Stimulated activated CD8-positive, alpha-beta memory T cell treated with anti-CD3 and anti-CD28 coated beads, Interleukin-15, amount 100 ng/mL, for 4 hours (primary cell): ENCODE measurements at places on chromosomes 7 and 10.

GRCh38 chr7:105988276-105988675, 25.2 kb downstream of the CDHR3 start:
- no peak for DNase-seq

GRCh38 chr7:19079066-19079465, 38.4 kb downstream of the TWIST1 start:
- DNase-seq = no peak

DNA sequence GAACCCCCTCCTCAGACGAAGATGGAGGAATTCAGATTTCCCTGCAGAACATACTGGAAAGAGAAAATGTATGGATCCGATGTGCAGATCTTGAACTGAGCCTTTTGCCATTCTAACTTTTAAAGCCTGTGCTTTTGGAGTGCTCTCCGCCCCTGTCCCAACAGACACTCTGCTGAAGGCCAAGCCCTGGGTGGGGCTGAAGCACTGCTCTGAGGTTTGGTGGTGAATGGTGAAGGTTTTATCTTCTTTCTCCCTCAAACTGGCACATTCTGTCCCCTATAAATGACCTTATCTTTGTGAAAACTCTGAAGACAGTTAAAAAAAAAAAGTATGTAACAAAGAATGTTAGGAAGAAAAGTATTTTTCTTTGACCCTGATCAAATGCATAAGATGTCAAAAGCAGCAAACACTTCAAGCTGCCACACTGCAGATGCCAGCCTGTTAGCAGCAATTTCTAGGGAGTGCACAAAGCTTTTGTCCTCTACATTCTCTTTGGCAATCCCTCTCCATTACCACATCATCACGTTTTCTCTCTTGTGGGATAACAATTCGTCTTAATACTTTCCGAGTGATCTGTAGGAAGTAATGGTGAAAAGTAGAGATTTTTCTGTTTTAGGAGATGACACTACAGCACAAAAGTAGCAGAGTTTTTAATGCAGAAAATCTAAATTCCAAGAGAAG, 137.3 kb upstream of the CCDC6 start:
- no peak for DNase-seq

DNA sequence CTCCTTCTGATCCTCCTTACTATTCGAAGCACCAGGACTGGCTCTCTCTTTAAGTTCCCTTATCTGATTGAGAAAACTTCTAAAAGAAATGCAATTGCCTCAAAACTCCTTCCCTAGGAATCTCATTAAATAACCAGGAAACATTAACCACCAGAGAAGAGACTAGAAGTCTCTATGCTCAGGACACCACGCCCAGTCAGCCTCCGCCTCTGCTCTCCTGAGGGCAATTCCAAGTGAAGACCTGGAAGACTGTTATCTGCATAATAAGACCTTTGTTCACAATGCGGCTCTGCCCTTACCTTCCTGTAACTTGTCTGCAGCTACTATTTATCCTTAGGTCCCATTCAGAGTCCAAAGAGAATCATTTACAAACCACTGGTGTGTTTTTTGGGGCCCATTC, 78.8 kb downstream of the ELMO1 start:
- DNase-seq = no peak

DNA sequence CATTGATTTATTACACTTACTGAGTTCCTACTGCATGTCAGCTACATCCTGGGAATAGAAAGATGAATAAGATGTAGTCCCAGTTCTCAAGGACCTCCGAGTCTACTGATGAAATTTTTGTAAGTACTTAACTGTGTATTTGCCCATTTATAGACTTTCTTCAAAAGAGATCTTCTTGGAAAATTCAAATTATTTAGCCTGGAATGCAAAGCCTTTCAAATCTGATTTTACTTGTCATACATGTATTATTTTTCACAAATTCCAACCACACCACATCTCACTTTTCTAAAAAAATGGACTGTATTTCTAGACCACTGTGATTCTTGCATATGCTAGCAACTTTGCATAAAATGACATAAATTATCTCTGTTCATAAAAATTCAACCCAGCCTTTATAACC, 581.3 kb downstream of the ATRNL1 start:
- DNase-seq = no peak

DNA sequence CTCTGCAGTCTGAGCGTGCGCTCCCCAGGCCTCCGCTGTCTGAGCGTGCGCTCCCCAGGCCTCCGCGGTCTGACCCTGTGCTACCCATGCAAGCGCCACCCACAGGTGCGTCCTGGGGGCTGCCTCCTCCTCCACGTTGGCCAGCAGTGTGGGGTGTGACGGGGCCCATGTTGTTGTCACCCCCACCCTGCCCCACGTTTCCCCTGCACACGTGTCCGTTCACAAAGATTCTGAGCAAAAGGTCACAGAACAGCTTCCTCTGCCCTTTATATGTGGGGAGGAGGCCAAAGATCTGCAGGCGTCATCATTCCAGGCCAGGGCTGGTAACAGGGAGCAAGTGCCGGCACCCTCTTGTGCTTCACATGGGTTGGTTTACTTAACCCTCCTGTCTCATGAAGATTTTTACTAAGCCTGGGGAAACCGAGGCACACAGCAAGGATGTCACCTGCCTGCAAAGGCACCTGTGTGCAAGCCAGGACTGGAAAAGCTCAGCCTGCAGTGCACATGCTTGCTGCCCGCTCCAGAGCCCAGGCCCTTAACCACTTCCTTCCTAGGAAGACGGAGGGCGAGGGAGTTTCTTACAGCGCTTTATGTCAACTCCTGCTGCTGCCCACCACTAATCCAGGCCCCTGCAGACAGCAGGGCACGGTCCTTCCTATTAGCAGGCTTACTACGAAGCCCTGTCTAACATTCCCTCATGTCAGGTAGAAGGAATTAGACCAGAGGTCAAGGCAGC, 4.8 kb downstream of the GPR146 start:
- DNase-seq = no peak

DNA sequence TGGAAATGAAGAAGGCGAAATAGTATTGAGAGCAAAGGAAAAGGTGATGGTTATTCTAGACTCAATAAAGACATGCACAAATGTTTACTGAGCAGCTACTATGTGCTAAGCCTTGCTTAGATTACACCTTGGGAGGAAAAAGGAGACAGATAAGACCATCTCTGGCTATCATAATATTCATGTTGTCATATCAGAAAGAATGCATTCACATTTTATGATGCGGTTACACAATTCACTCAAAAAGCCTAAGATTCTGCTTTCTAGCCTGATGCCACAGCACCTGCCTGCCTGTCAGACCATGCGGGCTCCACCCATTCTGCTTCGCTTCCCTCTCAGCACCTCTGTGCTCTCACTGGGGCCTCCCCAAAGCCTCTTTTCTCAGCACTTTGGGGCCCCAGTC, 100.9 kb downstream of the JCAD start:
- DNase-seq = no peak

DNA sequence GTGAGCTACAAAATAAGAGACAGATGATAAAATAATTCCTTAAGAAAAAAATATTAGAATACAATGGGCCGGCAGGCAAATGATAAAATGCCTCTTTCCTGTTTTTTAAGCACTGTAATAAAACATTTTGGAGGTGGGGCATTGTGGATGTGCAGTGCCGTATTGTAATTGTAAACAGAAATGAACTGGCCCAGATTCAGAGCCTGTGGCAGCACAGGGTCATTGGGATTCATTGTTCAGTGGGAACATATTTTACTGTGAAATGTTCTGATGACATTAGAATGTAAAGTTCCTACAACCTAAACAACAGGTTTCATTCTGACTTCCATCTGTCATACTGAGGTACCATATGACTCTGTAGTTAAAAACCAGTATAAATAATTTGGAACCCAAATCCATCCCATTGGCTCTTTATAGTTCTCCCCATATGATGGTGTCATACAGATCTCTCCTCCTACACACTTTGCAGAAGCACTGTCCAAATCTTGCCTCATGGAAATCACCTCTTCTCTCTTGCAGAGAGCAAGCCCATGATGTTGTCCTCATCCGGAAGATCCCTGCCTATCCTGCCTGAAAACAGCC, 264.6 kb downstream of the WDR37 start:
- no peak for DNase-seq

DNA sequence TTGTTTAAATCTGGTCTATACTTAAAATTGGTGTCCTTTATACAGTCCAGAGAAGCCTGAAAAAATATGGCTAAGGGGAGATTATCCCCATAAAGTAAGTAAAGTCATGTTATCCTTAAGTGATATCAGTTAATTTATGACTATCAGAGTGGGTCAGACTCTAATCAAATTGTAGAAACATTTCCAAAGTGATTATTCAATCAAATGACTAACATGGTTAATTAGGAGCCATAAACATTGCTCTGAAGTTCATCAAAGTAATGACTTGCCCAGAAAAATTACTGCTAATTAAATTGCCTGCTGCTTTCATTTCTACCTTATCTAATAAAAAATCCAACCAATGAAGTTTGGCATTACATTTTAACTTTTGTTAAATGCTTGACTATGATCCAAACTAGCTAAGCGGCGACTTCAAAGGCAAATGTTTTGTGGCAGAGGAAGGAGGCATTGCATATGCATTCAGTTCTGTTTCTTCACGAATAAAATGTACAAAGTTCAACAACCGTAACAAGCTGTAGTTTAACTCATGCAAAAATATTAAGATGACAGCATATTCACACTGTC, 76.7 kb downstream of the ETV1 start:
- DNase-seq = no peak

- no peak for DNase-seq
These were observed 36.0 kb downstream of the NRCAM start for GRCh38 chr7:108419961-108420908.

GRCh38 chr10:126137562-126138221, 241.3 kb downstream of the FANK1 start:
- DNase-seq = no peak

GRCh38 chr7:55651057-55651456, 78.8 kb upstream of the VOPP1 start:
- DNase-seq = no peak

GRCh38 chr10:697097-697875, 7.8 kb upstream of the DIP2C start:
- DNase-seq = no peak

DNA sequence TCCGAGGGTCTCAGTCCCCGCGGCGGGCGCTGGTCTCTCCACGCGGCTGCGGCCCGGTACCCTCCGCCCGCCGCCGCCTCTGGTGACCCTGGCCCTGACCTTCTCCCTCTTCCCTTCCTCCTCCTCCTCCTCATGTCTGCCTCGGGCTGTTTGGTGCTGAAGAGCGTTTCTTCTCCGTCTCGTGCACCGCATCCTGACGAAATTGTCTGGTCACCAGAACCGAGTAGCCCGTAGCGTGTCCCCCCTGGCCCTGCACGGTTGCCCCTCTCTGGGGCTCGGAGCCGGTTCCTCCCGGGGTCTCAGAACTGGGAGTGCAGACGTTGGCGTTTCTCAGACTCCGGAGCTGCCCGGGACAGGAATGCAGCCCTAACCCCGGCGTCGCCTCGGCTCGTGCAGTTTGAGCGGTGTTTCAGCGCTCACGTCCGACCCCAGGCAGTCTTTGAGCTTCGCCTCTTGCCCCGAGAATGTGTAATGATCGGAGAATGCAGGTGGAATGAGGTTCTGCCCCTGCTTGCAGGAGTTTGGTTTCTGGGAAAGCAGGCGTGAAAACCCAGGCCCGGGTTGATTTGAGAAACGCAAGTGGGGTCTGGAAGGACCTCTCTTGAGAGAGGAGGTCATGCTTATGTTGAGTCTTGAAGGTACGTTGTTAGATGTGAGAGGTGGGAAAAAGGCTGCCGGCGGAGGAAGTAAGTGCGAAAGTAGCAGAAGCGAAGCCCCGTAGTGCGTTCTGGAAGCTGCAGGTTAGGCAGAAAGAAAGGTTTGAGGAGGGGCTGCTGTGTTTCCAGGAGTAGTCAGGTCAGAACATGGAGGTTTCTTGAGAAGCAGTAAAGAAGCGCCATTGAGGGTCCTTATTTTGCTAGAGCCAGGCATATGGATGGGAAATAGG, 743 bp downstream of the RBM17 start:
- no peak for DNase-seq

- no peak for DNase-seq
These were observed 31.8 kb upstream of the ABCA13 start for GRCh38 chr7:48139459-48139858.

GRCh38 chr7:149422162-149422913, 38.5 kb downstream of the ZNF777 start:
- DNase-seq = peak; percentile 22

GRCh38 chr7:80089366-80089765, 45.3 kb upstream of the GNAI1 start:
- DNase-seq = no peak

- DNase-seq = no peak
These were observed 35.8 kb upstream of the GNAI1 start for GRCh38 chr7:80098795-80099194.

- DNase-seq = no peak
These were observed 25.3 kb upstream of the PPIF start for GRCh38 chr10:79321951-79322350.

- DNase-seq = no peak
These were observed 71.8 kb upstream of the LOXL4 start for GRCh38 chr10:98339799-98340198.

DNA sequence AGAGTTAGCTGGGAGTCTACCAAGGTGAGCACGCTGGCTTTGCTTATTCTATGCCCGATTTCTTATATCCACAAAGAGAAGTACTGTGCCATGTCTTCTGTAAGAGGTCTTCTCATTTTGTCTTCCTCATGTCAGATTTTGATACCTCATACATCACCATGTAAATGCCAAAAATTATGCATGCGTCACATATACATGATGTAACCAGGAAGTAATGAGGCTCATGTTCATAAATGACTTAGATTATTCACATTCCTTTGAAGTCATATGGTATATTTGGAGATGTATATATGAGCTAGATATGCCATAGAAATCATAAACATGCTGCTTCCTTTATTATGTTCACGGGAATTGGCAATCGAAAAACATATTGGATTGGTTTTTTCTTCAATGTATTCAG, 97.7 kb upstream of the CELF2 start:
- DNase-seq = no peak

DNA sequence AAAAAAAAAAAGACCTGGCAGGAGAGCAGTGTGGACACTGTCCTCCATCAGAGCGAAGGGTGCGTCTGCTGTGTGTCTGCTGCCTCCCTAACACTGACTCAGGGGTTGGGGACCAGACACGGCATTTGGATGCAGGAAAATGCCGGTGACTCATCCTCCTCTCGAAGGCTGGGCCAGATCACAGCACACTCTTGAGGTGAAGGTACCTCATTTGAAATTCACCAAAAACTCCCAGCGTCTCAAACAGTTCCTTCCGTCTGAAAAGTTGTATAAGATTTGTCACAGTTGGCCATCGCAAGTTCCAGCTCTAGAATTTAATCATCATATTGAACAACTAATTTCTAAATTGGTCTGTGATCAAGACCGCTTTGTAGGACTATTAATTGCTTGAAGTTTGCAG, 118.1 kb upstream of the LYZL2 start:
- DNase-seq = no peak

GRCh38 chr10:26436848-26437247, 1.3 kb upstream of the APBB1IP start:
- DNase-seq = no peak
